ENCODE measurements at places on chromosomes 6 and 20.

DNA sequence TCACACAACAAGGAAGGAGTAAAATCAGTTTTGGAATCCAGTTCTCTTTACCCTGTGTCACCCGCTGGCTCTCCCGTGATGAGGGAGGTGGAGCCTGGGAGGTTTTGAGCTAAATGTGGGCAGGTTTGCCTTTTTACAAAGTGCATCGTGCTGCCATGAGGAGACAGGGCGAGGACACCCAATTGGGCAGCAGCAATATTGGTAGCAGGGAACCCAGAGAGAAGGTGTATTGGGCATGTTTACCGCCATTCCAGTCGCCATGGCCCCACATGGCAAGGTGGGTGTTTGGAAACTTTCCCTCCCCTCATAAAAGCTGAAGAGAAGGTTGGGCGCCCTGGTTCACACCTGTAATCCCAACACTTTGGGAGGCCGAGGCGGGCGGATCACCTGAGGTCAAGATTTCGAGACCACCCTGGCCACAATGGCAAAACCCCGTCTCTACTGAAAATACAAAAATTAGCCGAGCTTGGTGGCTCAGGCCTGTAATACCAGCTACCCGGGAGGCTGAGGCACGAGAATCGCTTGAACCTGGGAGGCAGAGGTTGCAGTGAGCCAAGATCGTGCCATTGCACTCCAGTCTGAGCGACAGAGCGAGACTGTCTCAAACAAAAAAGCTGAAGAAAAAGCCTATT lies 3.5 kb upstream of the UBE2V1 start:
- no peak for DNase-seq

GRCh38 chr6:138491017-138491416 lies 8.3 kb downstream of the NHSL1 start:
- DNase-seq: no peak

GRCh38 chr6:10759884-10760329 lies 12.3 kb downstream of the TMEM14B start:
- no peak for DNase-seq

DNA sequence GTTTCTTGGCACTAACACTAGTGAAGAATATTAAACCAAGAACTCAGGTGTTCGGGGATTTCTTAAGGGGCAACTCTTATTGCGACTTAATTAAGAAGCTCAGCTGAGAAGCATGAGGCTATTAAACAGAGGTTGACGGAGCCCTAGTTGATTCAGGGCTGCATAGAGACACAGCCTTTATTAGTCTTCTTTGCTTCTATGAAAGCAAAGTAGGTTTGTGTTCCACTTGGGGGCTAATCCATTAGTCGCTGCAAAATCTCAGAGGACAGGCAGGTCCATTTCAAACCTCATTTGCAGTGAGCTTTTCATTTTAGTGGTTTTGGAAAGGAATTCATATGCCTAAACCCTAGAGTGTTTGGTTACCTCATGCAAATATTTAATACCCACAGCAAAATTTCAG lies 506.6 kb upstream of the SULF2 start:
- DNase-seq: no peak

DNA sequence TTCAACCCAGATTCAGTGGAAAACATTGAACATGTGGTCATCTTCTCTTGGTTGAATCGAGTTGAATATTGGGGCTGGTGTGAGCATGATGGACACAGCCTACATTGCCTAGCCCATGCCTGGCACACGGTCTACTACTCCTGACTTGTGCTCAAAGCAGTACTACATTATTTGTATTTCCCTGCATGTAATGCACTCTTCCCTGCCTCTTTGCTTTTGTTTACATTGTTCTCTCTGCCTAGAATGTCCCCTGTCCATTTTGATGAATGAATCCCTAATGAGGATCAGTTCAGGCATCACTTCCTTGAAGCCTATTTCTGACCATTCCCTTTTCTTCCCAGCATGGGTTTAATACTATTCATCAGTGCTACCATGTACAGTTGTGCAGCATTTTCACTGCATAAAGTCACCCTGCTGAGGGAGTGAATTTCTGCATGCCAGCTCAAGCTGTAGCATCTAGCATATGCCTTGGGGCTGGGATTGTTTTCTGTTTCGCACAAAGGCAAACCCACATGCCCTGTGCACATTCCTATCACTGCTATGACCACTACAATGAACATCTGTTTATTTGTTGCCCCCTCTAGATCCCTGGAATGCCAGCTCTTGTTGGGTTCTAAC lies 75.3 kb upstream of the CCN6 start:
- DNase-seq: peak; percentile 68

GRCh38 chr6:151391471-151392413 lies at the start of gene ZBTB2:
Gene ZBTB2, minus strand, starts transcription at chr6:151391559. Its CDS starts 17,922 bp downstream, at chr6:151373637.
- DNase-seq: no peak

DNA sequence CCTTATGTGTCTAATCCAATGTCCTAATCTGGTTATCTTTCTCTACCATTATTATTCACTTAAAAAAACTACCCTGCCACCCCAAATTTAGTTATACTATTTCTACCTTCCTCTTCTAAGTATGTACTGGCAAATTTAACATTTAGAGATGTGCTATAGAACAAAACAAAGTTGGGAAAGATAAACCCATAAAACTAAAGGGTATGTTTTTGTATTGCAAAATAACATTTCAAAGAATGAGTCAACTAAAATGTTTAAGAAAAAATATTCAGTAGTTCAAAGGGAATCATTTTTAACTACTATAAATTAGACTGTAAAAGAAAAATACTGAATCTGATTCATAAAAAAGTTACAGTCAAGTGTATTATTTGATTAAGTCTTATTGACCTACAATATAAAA lies 103.0 kb downstream of the LMBRD1 start:
- no peak for DNase-seq

- no peak for DNase-seq
These were observed 26.9 kb downstream of the ARMC2 start for GRCh38 chr6:108875161-108875555.

- no peak for DNase-seq
These were observed 155.1 kb upstream of the SOX4 start for GRCh38 chr6:21438237-21438985.

- no peak for DNase-seq
These were observed 175.5 kb downstream of the OR2B2 start for GRCh38 chr6:27736686-27737085.
